ENCODE measurements at places on chromosomes 1 and 21.

DNA sequence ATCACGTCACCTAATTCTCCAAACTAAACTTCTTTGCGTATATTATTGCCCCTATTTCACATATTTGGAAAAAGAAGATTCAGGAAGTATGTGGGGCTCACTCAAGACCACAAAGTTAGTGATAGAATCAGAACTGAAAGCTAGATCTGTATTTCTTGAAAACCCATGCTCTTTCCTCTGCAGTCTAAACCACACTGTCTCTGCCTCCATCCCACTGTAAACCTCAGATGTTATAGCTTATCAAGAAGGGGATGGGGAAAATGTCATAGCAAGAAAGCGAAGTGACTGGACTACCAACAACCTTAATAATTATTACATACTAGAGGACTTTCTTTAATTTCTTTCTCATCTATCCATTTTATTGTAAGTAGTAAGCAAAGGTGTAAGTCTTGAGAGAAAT, 257.7 kb upstream of the SGIP1 start:
- no peak for DNase-seq

- no peak for DNase-seq
Observed at GRCh38 chr1:156795374-156795733, 21.3 kb downstream of the SH2D2A start.

DNA sequence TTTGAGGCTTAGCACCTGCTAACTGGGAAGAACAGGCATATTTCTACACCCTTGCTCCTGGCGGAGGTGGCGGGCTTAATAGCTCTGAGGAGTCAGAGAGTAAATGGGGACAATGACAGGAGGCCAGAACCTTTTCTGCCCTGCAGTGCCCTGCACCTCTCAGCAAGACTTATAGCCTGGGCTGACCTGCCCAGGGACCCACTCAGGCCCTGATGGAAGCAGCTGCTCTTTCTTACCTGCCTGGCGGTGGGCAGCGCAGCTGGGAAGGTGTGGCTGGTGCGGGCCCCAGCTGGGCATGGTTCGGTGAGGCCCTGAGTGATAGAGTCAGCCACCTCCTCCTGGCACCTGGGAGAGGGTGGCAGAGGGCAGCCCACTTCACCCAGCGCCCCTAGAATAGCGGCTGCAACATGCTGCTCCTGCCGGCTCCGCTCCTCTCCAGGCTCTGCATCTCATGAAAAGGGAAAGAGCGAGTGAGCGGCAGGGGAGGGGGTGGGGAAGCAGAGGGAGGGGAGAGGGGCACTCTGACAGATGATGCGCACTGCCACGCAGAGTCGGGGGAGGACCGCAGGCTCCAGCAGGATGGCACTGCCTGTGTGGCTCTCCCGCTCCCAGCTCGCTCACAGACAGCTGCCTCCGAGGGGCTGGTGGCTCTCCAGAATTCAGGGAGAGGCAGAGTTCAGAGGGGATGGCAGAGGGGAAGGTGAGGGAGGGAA, at the start of gene RGS8:
Gene RGS8, minus strand, starts transcription at position 472 of the 713 bp plus-strand sequence. CDS start 14,938 bp downstream, outside the sequence.
- no peak for DNase-seq

DNA sequence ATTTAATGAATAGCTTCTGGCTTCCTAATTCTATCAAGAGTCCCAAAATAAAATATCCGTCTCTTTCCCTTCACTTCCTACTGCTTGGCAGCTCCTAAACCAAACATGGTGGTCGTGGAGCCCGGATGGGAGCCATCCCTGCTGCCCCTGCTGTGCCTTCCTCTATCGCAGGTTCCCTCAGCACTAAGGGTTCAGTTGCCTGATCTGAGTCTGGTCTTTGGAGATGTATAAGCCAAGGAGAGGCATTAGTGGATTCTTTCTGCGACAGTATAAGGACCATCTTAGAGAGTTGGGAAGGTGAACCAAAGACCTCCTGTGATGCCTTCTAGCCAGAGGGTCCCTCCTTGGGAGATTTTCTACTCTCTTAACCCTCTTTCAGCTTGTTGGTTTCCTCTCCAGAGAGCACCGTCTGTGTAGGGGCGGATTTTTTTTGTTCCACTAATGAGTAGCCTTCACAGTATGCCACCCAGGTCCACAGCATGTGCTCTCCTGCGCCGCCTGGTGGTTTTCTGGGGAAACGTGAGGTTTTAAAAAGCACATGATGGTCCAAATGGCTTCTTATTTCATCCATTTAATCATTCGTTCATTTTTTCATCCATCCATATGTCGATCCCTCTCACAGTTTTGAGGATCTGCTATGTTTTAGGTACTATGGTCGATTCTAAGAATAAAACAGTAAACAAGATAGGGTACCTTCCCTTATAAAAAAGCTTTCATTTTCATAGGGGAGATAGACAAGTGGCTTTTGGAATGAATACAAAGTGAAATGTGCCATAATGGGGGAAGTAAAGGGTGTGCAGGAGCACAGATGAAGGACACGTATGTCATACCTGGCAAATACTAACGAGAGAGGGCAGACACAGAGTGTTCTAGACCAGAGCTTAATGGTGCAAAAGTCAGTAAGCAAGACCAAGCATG, 71.0 kb downstream of the NFASC start:
- peak; percentile 10 for DNase-seq

DNA sequence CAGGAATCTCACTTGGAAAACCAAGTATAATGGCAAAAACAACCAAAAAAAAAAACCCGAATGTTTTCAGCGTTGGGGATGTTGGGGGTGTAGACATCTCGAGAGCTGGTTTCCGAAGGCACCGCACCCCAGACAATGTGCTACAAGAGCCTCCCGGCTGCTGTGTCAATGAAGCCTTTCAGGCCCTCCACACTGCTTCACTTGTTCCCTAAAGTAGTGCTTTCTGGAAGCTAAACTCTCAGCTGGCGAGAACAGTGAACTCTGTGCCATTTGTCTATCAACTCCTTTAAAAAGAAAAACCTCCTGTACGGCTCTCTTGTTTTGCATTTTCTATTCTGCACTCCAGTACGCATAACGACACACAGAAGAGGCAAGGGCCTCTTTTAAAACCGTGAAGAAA, 32.5 kb downstream of the PLEKHO1 start:
- DNase-seq: no peak

DNA sequence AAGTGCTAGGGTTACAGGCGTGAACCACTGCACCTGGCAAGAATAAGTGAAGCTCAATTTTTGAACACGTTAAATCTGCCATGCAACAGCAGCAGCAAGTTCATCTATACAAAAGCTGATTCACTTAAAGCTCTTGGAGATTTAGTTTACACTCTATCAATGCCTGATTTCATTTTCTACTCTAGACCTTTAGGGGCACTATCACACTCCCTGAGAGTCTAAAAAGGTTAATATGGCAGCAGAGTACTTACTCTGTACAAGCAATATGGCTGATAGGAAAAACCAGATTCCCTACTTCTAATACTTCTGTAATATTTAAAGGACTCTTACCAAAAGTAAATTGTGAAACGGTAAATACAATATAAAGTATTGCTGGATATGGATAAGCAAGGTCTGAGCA, 4.8 kb downstream of the RBM34 start:
- no peak for DNase-seq

DNA sequence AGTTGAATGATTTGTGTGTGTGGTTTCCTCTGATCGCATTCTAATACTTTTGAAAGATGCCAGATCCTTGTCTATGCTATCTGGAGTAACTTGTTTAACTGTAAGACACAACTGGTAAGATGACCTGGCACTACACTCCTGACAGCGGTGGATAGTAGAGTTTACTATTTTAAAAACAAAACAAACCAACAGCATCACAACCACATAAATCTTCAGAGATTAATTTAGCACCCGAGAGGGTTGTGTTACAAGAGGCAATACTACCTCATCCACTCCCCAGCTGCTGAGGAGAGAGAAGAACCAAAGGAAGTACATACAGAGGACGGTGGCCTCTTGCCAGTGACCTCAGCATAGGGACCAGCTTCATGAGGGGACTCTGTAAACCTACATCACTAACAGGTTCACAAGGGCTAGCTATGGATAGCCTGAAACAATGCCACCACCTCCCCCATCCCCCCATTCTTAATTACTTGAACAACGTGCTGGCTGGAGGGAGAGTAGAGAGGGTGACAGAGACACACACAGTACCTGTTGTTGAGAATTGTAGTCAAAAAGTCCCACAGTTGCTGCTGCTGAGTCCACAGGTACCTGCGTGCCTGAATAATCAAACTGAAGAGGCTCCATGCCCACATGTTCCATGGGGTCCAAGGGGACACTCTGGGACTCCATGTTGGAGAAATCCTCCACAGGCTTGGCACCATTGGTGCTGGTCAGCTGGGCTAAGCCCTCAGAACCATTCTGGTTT, 73.5 kb downstream of the PUM1 start:
- DNase-seq: no peak

DNA sequence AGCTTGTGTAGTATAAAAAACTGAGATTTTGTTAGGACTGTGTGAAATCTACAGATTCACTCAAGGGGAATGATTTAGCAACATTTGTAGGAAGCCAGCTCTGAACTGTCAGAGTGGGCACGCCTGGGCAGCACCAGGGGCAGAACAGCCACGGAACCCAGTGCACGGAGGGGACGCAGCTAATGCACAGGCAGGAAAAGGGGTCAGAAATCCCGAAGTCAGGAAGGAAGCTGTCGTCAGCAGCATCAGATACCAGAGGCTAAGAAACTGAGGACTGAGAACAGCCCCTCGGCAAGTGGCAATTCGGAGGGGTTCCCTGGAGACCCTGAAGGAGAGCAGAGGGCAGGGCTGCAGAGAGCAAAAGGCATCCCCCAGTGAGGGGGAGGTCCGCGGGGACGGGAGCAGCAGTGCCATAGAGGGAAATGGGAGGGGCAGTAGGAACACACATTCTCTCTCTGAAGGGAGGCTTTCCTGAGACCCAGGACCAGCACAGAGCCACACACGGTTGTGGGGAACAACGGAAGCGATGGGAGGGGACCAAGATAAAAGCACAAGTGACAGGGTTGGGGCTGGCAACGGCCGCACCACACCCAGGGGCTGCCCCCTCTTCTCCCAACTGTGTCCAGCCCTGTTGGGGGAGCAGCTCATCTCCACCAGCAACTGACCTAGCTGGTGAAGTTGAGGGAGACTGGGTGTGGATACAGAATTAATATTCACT, 12.7 kb downstream of the UBE2J2 start:
- DNase-seq: no peak

DNA sequence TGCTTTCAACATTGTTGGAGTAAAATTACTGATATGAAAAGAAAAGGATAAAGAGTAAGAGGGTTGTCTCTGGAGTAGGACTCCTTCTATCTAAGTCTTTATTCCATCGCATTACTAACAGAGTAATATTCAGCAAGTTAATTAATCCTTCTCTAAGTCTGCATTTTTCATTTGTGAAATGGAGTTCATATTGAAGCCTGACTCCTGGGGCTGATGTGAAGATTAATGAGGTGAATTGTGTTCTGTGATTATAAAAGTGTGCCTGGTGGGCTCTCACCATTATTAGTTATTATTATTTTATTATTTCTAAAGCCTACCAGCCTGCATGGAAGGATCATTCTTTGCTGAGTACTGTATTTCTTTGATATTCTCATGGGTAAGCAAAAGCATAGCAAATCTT, 1096.7 kb downstream of the KCNT2 start:
- DNase-seq: no peak

DNA sequence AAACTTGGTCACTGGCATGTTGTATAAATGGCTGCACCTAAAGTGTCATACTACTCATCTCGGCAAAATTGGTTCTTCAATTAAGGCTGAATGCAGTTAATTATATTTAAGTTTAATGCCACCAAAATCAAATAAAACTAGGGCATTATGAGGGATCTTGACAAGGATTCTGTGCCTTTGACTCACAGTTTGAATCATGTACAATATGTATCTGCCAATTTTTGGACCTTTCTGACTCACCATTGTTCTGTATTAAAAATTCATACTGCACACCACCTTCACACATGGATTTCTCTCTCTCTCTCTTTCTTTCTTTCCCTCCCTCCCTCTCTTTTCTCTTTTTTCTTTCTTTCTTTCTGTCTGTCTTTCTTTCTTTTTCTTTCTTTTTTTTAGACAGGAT, 14.1 kb upstream of the STXBP3 start:
- no peak for DNase-seq
